ENCODE measurements at places on chromosomes 1 and 21.
A peak's percentile ranks its signal among the peaks of the same experiment; 100 is the strongest.

DNA sequence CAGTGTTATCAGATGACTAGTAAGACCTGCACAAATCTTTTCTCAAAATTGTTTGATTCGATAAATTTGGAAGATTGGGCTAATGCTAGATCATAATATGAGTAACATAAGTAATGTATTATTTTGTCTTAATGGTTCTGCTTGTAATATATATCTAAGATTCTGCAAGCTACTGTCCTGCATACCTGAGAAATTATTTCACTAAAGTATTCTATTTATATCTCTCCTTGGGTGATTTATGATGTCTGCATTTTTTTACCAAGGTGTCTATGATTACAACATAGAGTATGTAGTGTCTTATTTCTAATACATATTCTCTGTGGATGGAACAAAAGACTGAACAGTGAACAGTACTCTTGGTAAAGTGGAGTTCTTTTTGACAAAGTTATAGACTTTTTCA, 166.6 kb downstream of the CLEC20A start:
- DNase-seq, result no peak

GRCh38 chr1:43887748-43888147, 45.9 kb upstream of the ARTN start:
- DNase-seq, result no peak

DNA sequence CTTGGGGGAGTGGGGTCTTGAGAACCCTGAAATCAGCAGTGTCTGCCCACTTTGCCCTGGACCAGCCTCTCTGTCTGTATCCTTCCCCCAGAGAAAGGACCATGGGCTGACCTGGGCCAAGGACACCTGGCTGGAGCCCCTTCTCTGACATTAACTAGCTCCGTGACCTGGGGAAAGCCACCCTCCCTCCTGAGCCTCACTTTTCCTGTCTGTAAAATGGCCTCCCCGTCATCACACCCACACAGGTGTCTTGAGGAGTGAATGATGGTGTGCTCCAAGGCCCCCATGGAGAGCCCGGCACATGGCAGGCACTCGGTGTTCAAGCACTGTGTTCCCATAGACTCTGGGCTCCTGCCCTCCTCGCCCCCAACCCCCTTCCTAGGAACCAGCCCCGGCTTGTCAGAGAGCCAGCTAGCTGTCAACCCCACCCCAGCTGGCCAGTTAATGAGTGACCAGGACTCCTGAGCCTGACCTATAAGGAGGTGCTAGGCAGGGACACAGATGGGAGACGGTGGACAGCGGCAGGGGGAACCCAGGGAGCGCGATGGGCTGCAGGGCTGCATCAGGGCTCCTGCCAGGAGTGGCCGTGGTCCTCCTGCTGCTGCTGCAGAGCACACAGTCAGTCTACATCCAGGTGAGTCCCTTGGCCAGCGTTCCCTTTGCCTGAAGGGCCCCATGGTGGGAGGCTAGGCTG, at the start of gene GUCA2B:
Gene GUCA2B, plus strand, starts transcription at position 504 of the 694 bp plus-strand sequence. Its CDS starts 41 bp downstream, at position 545.
- DNase-seq, result no peak

GRCh38 chr1:207818971-207819451, 67.2 kb downstream of the CD46 start:
- DNase-seq, result no peak

DNA sequence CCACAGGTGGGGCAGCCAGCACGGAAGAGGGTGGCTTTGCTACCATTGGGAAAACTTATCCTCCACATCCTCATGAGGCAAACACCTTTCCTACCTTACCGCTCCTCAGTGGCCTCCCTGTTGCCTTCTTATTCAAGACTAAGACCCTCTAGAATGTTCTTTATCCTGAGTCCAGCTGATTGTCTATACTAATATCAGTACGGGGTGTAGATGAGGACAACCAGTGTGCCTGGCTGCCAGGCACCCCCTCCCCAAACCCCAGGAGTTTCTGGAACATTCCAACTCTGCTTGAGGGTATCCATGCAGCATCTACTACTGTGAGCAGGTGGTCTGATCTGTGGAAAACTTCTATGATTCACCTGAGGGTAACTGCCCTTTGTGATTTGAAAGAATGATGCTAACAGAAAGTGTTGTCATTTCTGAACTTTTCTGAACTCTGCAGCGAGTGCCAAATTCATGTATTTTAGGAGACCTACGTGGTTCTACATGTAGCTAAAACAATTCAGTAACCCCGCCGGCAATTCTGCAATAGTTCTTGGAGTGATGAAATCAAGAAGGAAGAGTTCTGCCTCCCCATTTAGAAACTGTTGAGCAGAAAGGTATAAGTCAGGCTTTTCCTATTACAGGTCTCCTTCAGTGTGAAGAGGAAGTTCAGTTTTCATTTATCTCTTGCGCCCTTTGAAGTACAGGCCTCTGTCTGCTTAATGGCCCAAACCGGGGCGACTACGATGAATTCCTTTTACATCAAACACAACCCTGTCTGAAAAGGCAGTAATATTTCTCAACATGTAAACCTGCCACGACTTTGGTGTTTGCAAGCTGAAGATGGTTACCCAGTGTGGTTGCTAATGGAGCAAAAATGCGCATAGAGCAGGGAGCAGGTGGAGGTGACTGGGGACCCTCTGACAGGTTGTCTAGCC, 80.4 kb downstream of the RUNX1 start:
- peak; percentile 9 for DNase-seq

GRCh38 chr1:77100875-77101274, 118.4 kb downstream of the PIGK start:
- DNase-seq, result no peak

GRCh38 chr1:193926956-193927355, 740.5 kb upstream of the B3GALT2 start:
- DNase-seq, result no peak

DNA sequence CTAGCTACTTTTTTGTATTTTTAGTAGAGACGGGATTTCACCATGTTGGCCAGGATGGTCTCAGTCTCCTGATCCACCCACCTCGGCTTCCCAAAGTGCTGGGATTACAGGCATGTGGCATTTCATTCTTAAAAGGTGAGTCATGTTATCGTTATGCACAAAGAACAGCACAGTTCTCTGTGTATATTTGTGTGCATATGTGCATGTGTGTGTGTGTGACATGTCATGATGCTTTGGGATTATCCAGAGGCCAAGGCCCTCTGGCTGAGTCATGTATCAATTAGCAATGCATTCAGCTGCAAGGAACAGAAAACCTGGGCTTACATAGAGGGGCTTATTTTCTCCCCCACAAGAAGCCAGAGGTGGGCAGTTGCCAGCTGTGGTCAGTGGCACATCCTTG, 301.7 kb upstream of the KAZN start:
- DNase-seq, result no peak

- DNase-seq, result no peak
These were observed 226.5 kb downstream of the FOXD2 start for GRCh38 chr1:47664356-47664755.

- DNase-seq, result no peak
These were observed 25.0 kb downstream of the GJA5 start for GRCh38 chr1:147735423-147735822.

- DNase-seq, result no peak
These were observed 211.6 kb upstream of the NR5A2 start for GRCh38 chr1:199815947-199816346.

DNA sequence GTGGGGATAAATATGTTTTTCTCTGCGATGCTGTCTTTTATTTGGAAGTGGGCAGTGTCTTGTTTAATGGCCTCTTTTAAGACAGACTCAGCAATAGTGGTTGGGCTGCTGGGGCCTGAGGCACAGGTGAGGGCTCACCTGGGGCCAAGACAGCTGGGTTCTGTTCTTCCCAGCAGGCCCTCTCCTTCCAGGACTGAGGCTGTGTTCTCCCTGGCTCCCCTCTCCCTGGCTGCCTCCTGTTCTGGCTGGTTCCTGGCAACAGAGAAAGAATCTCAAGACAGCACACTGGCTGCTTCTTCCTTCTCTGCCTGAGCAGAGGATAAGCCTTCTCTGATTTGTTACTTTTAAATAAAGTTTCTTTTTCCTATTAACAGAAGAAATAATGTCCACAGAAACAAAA, 7.4 kb upstream of the GRHL3 start:
- no peak for DNase-seq

All from GM20000 (cell line).